ENCODE measurements at places on chromosomes 3 and 15.
A peak's percentile ranks its signal among the peaks of the same experiment; 100 is the strongest.

DNA sequence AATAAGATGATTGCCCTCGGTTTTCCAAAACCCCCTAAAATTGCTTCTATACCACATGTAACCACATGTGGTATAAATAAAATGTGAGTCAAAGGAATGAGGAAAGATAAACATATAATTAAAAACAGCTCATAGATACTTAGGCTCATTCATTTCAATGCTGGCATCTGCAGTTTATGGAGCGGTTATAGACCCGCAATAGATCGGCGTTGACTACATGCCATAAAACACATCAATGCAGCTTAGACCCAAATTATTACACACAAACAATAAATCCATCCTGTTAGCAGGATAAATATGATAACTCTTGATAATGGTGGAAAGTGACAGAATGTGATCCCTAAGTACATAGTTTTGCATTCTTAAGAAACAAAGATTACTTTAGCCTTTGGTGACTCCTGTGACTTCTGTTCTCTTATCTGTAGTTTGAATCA is 143.7 kb downstream of the NR2F2 start:
- DNase-seq, result no peak

DNA sequence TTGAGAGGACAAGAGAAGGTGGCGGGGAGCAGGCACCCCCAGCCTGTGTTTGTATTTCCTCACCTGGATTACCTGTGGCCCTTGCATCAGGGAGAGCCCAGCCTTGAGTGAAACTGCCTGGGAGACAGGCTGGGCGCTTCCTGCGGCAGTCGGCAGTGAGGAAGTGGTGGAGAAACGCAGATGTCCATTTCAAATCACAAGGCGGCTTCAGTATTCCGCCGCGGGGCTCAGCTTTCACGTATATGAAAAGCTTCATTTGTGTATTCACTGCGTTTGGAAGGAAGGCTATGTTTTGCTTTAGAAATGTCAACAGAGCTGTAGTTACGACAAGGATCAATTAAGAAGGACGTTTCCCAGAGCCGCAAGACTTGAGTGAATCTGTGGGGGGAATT is 167.4 kb upstream of the CTDSPL start:
- no peak for DNase-seq

DNA sequence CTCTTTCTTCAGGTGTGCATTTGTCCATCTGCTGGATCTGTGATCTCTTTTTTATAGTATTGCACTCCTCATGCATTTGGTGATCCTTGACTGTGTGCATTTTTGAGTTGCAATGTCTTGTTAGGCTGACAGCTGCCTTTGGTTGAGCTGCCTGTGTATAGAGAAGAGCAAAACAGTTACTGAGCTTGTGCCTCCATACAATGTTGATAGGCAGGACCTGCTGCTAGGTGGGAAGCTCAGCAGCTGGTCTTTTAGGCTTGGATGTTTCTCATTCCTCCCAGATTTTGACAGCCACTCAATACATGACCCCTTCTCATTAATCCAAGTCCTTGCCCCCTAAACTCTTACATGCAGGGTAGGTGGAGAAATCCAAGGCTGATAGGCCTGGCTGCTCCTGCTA is 74.8 kb upstream of the PIAS1 start:
- DNase-seq, result no peak

- DNase-seq, result peak; percentile 94
Measured at GRCh38 chr3:47164007-47164881, at the start of gene SETD2. Gene SETD2 (minus strand): TSS chr3:47164113. CDS start chr3:47163924, 189 bp downstream.

DNA sequence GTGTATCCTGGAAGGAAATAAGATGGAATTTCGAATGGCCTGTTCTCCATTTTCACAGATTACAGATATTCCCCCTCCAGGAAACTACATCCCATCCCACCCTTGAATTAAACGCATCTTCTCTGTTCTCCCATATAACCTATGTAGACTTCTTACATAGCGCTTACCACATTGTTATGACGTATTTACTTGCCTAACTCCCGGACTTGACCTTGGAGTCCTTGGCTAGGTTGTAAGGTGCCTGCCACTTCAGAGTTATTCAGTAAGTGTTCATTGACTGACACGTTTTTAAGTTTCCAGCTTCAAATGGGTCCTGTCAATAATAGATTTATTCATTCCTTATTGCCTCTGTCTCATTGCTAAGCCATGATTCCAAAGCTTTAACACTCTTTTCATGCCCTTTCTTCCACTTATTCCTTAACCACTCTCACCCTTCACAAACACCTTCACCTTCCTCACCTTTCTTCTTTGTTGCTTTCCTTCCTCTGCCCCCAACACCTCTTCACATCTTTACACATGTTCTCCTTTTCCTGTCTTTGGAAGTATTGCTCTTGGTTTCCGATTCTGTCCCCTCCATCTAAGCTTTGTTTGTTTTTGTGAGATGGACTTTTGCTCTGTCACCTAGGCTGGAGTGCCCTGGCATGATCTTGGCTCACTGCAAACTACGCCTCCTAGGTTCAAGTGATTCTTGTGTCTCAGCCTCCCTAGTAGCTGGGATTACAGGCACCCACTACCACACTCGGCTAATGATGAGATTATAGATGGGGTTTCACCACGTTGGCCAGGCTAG is 138.3 kb downstream of the CMSS1 start:
- no peak for DNase-seq

DNA sequence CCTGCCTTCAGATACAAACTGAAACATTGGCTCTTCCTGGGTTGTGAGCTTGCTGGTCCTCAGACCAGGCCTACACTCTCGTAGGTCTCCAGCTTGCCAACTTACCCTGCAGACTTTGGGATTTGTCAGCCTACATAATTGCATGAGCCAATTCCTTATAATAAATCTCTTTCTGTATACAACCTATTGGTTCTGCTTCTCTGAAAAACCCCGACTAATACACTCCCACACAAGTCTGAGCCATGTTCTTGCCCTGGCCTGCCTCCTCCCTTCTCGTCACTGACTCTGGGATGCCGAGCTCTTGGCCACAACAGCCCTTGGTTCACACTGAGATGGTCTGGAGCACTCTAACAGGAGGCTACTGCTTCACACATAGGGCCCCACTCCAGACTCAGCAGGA is 9.5 kb downstream of the CYP19A1 start:
- DNase-seq, result no peak

DNA sequence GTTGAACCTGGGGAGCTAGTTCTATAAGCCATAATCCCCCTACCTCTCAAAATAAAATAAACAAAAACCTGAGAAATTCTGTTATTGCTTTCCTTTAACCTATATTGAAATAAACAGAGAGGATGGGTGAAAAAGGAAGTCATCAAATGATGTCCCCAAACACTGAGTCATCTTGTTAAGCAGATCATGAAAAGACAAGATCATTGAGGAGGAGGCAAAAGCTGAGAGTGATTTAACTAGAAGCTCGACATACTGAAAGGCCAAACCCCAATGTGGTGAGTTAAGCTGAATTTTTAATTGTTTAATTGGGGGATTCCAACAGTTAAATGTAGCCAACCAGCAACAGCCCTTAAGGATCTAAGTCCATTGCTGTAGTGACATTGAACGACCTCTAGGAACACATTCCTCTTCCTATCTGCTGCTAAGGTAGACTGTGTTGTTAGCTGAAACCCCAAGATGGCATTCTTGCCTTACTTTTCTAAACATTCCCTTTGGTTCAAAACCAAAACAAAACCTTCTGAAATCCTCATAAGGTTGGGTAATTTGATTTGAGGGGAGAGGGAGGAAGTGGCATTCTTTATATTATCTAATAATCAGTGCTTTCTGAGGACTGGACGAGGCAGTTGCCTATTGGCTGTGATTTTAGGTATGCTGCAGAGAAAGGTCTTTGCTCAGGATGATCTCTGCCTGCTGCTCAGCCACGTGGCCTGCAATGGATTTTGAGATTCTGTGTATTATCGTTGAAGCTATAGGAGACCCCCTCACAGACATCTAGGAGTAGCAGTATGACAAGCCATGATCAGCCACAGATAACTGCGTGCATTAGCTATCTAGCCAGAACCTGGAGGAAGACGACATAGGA is 62.7 kb upstream of the BNIP2 start:
- DNase-seq, result peak; percentile 2

DNA sequence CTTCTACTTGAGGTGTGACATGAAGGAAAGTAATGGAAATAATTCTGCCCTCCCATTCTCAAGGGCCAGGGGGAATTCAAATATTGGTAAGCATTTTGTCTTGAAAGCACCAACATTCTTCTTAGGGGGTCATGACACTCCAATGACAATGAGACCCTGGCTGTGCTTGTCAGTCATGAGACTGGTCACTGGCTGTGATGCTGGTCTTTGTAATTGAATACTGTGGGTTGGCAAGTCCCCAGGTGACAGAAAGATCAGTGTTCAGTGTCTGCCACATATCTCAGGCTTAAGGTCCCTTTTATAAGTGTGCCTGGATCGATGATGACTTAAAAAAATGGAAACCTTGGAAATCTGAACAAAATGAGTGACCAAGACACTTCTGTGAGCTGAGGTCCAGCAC is 151.4 kb downstream of the SNRPN start:
- DNase-seq, result no peak

- peak; percentile 72 for DNase-seq
Measured at GRCh38 chr15:73052653-73053397, 562 bp downstream of the NEO1 start.

DNA sequence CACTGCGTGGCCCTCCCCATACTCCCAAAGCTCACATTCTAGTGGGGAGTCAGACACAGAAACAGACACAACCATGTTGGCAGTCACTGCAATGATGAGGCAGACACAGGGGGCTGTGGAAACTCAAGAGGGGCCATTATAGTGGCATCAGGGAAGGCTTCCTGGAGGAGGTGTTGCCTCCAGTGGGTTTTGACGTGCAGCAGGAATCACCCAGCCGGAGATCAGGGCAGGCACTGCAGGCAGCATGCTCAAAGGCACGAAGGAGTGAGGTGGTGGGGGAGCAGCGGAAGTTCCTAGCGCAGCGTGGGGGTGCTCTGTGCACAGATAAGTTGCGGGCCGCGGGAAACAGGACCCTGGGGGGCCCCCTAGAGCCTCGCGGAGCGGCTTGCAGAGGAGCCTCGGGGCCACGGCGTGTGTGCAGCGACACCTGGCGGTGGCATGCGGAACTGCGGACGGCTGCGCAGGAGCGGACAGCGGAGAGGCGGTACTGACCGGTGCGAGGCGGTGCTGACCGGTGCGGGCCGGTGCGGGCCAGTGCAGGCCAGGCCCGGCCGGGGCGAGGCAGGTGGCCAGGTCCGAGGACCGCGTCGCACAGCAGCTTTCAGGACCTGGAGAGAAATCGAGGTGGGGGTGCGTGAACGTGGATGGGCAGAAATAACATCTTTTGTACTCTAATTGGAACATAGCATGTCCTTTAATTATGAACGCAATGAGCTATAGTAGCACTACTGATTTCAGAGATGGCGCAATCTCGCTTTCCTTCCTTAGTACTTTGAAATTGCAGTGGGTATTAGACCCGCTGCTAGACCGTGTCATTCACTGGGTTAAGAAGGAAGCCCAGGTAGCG is 101.5 kb downstream of the FBLN2 start:
- DNase-seq, result peak; percentile 53

DNA sequence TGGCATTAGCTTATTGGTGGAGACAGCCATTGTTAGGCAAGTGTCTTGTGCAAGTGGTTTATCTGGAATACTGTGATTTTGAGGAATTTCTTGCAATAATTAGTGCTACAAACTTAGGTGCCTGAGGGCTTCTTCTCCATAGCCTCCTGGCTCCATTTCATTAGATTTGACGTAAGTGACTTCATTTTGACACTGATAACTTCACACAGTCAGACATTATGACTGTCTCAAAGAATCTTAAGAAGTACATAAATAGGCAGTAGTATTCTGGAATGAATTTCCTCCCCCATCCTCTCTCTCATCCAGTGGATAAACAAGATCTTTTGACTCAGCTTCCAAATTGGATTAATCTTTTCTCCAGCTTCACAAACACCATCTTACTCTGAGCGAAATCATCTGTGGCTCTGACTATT is 19.0 kb downstream of the ARL14 start:
- DNase-seq, result no peak

DNA sequence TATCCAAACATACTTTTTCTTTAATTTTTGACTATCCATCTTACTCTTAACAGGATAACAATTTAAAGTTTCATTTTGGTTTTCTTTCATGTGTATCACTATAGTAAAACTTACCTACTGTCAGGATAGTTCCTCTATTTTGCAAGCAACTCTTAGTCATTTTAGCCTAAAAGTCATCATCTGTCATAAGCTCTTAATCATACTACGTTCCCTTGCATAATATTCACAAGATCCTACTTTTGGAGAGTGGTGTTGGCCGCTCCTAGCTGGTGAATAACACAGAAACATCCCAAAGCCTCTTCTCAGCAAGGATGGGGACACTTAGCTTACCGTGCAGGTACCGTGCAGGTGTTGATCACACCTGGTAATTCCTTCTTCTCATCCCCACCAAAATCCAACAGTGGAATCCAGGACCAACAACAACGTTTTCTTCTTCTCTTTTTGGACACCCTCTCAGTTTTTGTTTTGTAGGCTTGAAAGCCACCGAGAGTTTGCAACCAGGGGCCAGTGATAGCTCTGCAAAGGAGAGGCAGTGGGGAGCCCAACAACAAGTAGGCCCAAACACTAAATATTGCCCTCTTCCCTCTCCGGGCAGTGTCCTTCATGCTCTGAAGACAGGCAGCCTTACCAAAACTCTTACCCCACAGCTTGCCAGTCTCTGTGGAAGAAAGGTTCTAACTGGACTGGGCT is 433 bp downstream of the FILIP1L start:
- no peak for DNase-seq

DNA sequence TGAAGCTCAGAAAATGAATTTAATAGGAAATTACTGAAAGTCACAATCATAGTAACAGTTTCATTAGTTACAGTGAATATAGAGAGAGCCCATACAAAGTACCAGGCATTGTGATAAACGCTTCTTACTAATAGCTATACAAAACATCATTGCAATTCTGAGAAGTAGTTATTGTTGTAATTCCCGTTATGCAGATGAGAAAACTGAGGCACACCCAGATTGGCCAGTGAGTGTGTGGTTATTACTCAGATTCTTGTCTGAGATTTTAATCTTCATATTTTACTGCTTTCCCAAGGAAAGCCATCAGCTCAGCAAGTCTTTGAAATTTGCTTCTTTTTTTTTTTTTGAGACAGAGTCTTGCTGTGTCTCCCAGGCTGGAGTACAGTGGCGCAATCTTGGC is 14.3 kb downstream of the FLNB start:
- DNase-seq, result no peak

GRCh38 chr3:107637416-107638183 is 114.8 kb downstream of the BBX start:
- peak; percentile 73 for DNase-seq

- no peak for DNase-seq
Measured at GRCh38 chr15:52136442-52136980, 23.9 kb upstream of the BCL2L10 start.

Data from kidney tubule cell (primary cell).